ENCODE measurements at places on chromosomes 2 and 18.
A peak's percentile ranks its signal among the peaks of the same experiment; 100 is the strongest.

- DNase-seq, result no peak
Measured at GRCh38 chr2:120847700-120848321, 112.1 kb downstream of the GLI2 start.

DNA sequence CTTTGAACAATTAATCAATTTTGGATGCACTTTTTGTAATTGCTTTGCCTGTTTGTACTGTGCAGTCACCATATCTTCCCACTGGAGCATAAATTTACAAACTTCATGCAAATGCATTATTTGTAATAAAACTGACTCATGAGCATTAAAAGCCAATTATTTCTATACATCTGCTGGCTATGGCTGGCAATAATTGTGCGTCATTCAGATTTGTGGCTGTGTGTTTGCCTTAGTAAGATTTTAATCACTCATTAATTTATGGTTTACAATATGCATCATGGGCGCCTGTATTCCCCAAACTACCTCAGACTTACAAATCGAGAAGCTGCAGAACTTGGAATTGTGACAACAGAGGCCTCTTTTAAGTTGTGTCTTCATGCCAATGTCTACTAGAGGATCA, 132.4 kb upstream of the TRIB2 start:
- no peak for DNase-seq

GRCh38 chr2:121058852-121059558, 226.0 kb downstream of the TFCP2L1 start:
- no peak for DNase-seq

DNA sequence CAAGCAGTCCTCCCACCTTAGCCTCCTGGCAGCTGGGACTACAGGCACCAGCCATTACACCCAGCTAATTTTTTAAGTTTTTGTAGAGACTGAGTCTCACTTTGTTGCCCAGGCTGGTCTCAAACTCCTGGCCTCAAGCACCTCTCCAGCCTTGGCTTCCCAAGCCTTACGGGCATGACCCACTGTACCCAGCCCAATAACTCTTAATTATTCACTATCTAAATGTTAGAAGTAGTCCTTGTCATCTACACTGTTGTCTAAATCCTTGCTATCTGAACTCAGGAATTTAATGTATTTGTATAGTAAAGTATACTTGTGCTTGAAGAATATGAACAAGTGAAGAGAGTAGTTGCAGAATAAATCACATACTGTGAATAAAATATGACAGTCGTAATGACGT, 37.9 kb upstream of the NBEAL1 start:
- DNase-seq, result no peak

DNA sequence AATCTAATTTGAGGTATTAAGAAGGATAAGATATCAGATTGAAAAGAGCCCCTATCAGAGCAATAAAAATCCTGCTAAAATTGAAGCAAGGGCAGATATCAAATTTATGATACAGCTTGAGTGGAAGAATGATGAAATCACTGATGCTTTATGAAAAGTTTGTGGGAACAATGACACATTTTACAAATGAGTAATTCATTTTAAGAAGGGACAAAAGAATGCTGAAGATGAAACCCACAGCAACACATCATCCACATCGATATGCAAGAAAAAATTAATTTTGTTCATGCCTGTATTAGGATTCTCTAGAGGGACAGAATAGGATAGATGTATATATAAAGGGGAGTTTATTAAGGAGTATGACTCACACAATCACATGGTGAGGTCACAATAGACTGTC, 355.6 kb upstream of the GYPC start:
- DNase-seq, result no peak

- no peak for DNase-seq
Measured at GRCh38 chr2:73173781-73174180, 28.6 kb upstream of the NOTO start.

DNA sequence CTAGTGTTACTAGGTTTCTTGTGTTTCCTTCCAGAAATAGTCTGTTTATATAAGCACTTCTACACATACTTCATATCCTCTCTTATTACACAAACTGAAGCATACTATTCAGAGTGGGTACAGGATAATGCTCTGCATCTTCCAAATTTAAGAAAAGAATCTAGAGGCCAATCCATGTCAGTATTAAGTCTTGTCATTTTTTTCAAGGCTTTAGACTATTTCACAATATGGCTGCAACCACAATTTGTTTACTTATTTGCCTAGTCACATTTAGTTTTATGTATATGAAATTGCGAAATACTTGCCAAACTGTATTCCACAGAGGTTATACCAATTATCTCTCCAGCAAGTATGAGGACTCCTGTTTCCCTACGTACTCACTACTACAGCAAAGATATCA, 27.9 kb downstream of the IWS1 start:
- DNase-seq, result no peak

DNA sequence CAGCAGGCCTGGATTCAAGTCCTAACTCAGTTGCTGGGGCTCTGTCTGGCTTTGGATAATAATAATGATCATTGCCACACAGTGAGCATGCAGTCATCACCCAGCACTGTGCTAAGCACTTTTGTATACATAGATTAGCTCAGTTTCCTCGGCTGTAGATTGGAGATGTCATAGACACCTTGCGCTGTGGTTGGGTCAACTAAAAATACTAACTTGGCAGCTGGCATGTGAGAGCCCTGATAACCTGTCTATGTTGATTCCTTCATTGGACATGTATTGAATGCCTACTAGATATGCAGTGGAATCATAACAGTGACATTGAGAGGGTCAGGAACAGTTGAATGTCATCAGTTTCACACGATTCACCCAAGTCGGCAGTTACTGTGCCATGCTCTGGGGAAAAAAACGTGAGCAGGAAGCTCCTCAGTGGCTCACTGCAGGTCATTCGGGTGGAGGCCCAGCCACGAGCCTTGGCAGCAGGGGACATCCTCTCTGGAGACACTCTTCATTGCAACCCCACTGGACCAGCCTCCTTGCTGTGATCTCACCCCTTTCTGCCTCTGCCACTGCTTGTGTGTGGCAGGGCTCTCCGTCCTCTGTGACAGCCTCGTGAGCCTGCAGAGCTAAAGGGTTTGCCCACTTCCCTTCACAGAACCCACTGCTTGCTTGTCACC, 85.3 kb downstream of the NPAS2 start:
- DNase-seq, result no peak

GRCh38 chr18:48218285-48219022, 190.7 kb downstream of the ZBTB7C start:
- no peak for DNase-seq

GRCh38 chr2:240395896-240396622, 39.4 kb upstream of the GPC1 start:
- no peak for DNase-seq

- no peak for DNase-seq
Measured at GRCh38 chr2:150473767-150474166, 13.7 kb downstream of the RND3 start.

- no peak for DNase-seq
Measured at GRCh38 chr2:134246154-134246874, 7.6 kb upstream of the MGAT5 start.

DNA sequence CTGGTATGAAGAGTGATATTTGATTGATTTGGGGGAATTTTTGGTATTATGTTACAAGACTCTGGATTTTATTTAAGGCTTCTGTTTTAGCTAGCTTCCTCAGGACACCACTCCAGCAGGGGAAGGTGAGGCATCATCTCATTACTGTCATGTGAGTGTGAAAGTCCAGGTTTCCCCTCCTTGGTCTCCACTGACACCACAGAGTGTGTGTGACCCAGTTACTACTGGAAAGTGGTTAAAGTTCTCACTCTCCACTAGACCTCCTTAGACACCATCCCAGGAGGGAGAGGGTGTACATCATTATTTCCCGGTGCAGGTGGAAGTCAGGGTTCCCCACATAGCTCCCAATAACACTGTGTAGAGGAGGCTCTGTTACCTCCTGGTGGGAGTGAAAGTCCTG, 35.8 kb upstream of the EPG5 start:
- no peak for DNase-seq

GRCh38 chr2:10240161-10240681, 62.5 kb upstream of the HPCAL1 start:
- DNase-seq, result no peak

DNA sequence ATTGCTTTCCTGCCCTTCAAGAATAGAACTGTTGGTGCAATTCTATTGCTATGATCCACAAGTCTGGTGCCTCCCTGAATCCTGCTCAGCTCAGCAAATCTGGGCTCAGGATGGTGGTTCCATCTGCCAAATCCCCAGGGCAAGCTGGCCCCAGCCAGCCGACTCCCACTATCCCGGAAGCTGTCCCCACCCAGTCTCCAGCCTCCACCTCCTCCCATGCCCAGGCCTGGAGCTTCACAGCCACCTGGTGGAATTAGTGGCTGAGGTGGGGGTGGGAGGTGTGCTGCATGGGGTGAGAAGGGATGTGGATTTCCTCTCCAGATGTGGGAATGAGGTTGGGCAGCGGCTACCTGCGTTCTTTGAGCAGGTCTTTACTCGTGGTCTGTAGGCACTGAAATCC, 119.3 kb upstream of the SMAD2 start:
- DNase-seq, result no peak

DNA sequence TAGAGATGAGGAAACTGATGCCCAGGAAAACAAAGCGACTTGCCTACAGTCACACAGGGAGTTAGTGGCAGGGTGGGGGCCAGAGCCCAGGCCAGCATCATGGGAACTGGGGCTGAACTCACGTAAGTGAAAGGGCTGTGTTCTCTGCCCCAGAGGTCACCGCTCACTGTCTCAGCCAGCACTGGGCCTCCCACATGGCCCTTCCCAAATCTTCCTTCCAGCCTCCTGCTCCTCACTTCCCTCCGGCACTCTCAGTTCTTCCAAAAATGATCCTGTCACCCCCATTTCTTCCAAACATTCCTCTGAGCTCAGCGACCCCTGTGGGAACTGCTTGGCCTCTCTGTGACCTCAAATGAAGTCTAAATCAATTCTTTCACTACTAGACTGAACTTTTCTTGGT, 90.5 kb upstream of the TMEM247 start:
- DNase-seq, result no peak

GRCh38 chr2:151672277-151672676, 62.0 kb downstream of the NEB start:
- DNase-seq, result no peak

- no peak for DNase-seq
Measured at GRCh38 chr18:1062588-1062987, 157.9 kb downstream of the ADCYAP1 start.

- DNase-seq, result no peak
Measured at GRCh38 chr2:58377181-58377580, 136.1 kb upstream of the FANCL start.

DNA sequence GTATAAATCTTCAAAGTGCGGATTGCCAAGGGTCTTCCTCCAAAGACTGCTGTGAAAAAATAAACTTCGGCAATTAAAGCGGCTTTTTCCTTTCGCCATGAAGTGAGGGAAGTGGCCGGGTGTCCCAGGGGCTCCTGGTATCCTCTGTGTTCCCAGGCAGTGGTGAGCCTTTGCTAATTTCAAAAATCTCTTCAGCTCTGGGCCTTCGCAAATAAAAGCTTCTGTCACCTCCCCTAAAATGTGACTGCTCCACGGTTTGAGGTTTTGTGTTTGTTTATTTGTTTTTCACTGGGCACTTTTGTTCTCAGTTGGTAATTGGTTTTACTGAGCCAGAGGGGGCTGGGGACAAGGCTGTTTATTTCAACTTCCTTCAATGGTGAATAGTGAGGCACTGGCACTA, 270.1 kb upstream of the POU3F3 start:
- no peak for DNase-seq

- no peak for DNase-seq
Measured at GRCh38 chr2:168149150-168149974, 98.0 kb downstream of the STK39 start.

DNA sequence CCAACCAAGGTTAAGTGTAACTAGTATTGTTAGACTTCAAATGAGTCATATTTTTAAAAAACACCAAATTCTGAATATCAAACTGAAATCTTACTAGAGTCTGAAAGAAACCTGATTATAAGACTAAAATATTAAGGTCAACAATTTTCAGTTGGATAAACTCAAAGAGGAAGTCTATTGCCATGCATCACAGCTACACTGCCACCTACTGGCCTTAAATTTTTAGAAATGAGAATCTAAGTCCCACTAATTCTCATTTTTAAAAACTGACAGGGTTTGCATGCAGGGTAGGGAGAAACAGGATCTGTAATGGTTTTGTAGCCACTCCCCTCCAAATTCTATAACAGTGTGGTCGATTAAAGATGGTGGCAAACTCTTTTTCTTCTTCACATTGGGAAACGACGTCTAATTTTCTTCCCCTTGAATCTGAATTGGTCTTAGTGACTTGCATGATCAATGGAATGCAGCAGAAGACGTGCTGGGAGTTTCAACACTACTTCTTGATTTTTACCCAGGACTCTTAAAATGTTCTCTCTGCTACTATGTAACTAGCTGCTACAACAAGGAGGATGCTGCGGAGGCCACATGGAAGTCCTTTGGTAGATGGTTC, 176.1 kb upstream of the SESTD1 start:
- peak; percentile 39 for DNase-seq

DNA sequence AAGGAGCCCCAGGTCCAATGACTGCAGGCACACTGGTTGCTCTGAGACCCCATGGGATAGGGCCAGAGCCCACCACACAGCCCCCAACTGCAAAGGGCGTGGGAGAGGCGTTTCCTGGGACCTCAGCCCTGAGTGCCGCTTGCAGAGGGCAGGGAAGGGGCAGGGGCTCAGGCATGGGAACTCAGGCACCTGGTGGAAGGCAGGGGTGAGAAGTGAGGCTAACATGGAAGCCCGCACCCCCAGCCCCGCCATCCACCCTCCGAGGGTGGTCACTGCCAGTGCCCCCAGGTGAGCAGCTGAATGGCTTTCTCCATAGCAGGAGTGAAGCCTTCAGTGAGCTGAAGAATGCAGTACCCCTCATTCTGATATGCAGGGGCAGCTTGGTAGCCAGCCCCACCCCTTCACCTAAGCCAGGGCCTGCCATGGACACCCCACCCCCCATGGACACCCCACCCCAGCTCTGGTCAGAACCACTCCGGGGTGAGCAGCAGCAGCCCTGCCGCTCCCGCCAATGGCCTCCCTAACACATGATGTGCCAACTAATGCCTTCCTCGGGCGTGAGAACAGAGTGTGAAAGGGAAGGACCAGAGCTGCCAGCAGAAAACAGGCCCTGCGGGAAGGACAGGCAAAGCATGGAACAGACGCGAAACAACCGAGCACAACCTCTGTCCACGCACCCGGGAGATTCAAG, 6.6 kb downstream of the KIF1A start:
- no peak for DNase-seq

GRCh38 chr18:49926106-49926745, 112.9 kb upstream of the ACAA2 start:
- DNase-seq, result peak; percentile 69

DNA sequence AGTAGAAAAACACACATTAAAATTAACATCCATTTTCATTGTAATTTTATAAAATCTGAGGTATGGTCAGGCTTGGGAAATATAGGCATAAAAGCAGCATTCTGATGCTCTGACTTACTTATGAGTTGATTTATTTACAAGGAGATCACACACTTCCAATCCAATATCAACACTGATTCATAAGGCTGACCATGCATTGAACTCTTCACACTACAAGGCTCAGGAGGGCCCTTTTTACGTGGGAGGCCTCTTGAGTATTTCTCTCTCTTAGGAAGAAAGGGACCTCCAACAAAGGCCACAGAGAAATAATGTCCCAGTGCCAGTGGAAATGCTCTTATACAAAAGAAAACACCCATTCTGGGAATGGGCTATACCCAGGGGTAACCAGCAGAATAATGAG, 222.8 kb downstream of the NAPG start:
- no peak for DNase-seq

Data from fibroblast of the conjunctiva (primary cell).